ENCODE measurements at places on chromosomes 3 and 15.

DNA sequence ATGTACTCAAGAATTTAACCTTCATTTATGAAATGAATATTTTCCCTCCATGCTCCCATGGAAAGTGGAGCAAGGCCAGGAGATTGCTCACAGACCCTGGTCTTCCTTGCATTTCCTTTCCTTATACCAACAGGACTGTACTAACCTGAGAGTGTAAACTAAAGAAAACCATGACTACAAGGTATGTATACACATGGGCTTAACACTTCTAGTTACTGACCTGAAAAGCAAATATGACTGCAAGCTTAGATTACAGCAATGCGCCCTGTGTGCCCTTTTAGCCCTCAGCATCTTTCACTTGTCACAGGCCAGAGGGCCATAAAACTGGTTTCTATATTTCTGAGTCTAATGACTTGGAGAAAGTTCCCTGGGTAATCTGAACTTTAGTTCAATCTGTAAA is 52.1 kb downstream of the NEK10 start:
- DNase-seq: no peak

DNA sequence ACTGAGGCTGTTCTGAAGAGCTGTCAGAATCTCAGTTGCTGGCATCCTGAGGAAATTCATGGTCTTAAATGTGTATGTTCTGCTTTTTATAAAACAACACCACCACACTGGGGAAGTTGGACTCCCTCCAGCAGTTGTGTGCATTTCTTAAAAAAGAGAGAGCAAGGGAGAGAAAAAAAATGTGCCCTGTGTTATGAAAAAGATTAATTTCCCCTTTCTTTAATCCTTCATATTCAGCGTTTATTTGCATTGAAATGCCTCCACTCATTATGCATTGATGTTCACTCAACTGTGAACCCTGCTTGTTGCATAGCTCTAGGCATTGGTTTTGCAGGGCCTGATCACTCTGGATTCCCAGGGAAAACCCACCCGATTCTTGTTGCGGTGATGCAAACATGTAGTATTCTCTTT is 4.4 kb upstream of the ZNF609 start:
- no peak for DNase-seq

DNA sequence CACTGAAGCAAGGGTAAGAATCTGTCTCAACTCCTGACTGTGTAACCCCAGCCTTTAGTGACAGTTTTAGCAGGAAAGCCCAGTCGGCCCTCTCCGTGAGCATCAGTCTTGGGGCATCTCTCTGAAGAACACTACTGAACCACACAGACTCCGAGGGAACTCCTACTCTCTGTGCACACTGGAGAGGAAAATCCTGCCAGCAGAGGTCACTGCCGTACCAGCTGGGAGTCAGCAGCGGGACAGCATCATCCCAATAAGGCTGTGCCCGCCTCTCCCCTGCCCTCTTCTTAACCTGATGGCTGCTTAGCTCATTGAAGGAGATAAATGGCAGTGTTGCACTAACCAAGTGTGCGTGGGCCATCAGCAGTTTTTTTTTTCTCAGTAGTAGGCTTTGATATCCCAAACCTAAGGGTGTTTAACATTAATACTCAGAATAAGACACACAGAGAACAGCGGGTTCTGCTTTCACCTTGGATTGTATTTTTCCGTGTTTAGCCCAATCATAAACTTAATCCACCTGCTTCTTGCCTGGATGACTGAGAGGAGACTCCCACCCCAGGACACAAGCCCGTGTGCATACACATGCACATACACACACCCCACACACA is 26.6 kb upstream of the RASA2 start:
- peak; percentile 75 for DNase-seq

DNA sequence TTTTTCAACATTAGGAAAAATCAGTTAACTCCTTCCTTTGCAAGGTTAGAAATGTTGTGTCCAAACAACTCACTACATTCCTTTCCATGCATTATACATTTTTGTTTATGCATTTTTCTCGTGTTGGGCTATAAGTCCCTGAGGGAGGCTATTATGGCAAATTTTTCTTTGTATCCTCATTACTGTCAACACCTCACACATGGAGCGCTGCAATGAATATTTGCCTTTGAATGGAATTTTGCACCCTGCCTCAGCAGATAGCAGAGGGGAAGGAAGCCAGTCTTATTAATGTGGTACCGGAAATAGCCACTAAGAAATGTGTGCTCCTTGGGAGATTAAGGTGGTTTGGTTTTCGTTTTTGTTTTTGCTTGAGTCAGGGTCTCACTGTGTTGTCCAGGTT is 134.7 kb downstream of the THSD4 start:
- no peak for DNase-seq

DNA sequence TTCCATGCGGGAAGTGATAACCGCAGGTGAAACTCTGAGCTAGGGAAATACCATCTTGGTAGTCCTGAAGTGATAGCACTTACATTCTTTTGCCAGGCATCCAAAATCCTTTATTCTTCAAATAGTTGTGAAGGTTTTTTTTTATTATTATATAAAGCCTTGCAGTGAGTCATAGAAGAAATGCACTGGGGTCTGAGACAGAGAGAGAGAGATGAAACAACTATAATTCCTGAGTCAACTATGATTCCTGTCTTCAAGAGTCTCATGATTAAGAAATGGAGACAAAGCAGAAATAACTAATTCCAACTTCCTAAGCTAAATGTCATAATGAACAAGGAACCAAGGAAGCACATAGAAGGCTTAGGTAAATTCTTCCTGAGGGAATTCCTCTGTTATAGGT is 495.6 kb downstream of the LPP start:
- DNase-seq: no peak

- no peak for DNase-seq
These were observed 107.0 kb downstream of the EEFSEC start for GRCh38 chr3:128260275-128260674.

DNA sequence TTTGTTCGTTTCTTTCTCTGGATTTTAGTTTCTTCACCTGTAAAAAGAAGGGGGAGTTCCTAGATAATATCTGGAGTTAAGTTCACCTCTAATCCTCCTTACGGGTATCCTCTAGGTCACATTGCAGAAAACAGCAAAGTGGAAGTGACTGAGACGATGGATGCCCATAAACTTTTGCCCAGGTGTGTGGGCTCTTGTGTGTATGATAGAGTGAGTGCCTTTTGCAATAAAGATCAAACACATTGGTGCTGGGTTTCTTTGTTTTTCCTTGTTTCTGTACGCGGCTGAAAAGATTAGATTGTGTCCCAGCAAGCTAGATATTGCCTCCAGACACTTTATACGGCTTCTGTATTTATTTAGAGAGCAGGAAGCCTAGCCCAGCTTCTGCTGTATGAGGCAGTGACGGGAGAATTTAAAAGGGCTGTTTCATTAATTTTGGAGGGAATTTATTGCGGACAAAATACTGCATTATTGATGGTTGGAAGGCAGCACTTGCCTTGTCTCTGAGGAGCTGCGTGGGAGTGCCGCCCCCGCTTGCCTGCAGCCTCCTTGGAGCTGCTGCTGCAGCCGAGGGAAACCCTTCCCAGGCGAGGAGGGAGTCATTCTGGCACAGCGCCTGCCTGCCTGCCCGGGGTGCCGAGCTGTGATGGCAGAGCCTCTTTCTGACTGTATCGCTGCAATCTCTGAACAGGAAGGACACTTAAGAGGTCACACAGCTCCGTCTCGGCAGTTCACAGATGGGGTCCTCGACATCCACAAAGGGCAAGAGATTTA is 38.5 kb downstream of the PYDC2 start:
- no peak for DNase-seq

DNA sequence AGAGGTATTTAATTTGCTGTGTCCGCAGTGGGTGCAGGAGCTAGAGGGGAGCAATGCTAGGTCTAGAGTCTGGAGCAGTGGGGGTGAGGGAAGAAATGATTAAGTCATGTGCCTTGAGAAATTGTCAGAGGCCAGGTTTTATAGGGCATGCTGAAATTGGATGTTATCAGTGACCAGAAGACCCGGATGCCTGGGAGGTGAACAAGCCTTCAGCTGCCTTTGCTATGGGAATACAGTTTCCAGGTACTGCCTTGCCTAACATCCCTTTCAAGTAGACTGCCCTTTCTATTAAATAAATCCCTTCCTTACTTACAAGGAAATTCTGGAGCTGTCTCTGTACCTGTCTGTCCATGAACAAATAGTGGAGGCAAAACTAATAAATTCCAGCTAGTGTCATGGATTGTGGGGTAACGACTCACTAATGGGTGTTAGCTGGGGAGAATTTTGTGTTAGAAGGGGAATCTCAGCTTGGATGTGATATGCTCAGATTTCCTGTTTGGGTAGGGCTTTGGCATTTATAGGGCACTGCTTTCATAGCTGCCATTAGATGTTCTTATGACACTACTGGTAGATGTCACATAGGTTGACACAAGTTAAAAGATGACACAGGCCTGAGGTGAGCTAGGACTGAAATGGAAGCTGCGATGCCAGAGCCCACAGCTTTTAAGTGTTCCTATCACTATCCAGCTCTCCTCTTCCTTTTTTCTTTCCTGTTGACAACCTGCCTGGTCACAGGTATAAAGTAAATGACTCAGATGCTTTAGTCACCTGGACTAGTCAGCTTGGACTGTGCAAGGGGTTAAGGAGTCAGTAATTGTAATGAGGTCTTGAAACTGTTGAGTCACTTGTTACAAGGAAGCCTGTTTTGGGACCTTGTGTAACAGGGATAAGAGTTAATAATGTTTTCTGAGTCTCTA is 21.3 kb downstream of the CHD2 start:
- DNase-seq: no peak

- no peak for DNase-seq
These were observed 9.2 kb upstream of the ATP8B4 start for GRCh38 chr15:50128266-50128665.

- no peak for DNase-seq
These were observed 285.0 kb downstream of the SQOR start for GRCh38 chr15:45919806-45920205.

DNA sequence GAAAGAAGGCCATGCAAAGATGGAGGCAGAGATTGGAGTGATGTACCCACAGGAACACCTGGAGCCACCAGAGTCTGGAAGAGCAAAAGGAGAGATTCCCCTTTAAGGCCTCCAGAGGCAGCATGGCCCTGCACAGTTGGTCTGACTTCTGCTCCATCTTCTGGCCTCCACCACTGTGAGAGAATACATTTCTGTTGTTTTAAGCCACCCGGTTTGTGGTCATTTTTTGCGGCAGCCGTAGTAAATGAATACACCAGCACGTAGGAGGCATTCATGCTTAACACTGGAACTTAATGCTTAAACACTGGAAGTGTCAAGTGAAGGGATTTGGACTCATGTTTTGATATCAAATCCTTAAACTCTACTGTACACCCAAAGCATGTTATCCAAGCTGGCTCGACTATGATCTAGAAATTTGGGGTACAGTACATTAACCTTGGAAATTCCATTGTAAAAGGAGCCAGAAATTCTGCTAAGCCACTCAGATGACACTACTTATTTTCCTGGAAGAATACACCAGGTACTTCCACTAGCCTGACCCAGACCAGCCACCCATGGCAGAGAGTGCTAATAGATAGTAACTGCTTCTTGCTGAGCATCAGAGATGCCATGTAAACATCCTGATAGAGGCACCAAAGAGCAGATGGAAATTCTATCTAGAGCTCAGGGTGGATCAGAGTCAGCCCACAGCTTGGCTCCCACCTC is 190.9 kb downstream of the ADAMTS9 start:
- no peak for DNase-seq

DNA sequence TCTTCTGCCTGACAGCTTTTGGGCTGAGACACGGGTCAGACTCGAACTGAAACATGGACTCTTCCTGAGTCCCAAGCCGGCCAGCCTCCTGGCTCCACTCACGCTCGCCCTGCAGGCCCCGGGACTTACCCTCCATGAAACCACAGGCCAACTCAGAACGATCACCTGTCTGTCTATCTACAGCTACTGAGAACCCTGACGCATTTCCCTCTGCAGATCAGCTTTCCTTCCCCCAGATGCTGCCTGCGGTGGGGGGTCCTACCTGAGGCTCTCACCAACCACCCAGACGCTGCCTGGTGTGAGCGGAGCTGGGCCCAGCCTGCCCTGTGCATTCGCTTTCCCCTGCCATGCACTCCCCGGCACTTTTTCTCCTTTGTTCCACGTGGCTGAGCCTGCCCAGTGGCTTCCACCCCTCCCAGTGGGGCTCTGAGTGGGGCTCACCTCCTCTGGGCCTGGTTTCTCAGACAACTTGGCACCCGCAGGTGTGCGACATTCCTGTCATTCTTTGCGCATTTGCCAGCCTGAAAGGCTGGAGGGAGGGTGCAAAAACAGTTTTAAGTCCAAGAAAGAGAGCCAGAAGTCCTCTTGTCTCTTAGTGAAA is 60.2 kb downstream of the PLXNA1 start:
- DNase-seq: no peak

- DNase-seq: no peak
These were observed 90.1 kb upstream of the RGMA start for GRCh38 chr15:93179072-93179471.

DNA sequence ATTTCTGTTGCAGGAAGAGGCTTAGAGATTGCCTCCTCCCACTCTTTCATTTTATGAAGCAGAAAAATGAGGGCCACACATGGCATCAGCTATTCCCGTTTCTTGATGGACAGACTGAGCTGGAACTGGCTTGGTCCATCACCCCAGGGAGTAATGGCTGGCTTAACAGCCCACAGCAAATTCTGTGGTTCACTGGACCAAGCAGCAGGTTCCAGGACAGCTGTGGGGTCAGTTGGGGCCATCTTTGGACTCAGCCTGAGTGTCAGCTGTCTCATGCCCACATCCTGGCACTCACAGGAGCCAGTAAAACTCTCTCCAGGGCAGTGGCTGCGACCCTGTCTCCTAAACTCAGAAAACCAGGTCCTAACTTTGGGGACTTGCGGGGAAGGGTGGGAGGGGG is 36.5 kb downstream of the ZDHHC19 start:
- no peak for DNase-seq

DNA sequence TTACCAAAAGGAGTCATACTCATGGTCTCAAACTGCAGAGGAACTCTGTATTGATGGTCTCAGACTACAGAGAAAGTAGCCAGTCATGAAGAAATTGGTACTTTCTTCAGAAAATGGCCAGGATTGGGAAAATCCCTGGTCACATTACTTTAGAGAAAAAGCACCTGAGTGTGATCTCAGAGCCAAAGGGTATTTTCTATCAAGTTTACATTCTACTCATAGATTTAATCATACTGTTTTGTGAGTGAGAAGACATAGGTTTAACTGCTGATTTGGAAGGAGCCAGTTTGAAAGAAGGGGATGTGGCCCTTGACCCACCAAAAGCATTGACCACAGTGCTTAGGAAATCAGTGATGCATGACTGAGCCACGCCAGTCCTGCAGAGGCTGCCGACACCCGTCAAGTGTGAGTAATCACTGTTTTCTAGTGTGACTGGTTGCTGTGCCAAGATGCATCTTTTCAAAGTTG is 203.6 kb downstream of the AKAP13 start:
- no peak for DNase-seq
